Chondrocyte (in vitro differentiated cells): ENCODE measurements at places on chromosomes 11 and 22.

DNA sequence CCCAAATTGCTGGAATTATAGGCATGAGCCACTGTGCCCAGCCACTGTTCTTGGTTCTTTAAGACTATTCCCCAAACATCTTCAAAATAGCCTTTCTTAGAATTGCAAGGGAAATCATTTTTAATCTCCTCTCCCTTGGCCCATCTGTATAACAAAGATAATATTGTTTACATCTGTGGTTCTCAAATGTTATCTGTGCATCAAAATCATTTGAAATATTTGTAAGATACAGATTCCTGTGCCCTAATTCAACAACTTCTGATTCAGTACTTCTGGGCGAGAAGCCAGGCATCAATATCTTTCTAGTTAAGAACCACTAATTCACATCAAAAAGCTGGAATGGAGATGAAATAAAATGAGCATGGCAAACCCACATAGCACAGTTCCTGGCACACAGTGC lies 83.0 kb downstream of the TMPRSS5 start:
- no peak for DNase-seq

GRCh38 chr22:31622980-31623379 lies 39.0 kb downstream of the PISD start:
- no peak for DNase-seq

- DNase-seq: no peak
These were observed 183 bp upstream of the ABCG4 start for GRCh38 chr11:119148720-119149017.

- no peak for DNase-seq
These were observed 27.5 kb upstream of the FBLN1 start for GRCh38 chr22:45475063-45475747.

DNA sequence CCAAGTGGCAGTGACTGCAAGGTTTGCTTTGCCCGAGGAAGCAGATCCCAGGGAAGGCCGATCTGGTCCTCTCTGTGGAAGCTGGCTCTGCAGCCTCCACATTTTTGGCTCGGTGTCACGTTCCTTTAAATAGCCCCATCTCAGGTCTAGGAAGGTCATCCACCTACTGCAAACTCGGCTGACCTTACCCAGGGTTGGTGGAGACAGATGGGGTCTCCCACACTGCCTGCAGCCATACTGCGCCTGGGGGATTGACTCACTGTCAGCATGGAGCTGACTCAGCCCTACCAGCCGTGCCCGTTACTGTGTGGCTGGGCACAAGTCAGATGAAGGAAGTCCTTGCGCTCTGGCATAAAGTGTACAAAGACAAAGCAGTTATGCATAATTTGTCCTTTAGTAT lies 16.9 kb downstream of the CDPF1 start:
- DNase-seq: no peak

DNA sequence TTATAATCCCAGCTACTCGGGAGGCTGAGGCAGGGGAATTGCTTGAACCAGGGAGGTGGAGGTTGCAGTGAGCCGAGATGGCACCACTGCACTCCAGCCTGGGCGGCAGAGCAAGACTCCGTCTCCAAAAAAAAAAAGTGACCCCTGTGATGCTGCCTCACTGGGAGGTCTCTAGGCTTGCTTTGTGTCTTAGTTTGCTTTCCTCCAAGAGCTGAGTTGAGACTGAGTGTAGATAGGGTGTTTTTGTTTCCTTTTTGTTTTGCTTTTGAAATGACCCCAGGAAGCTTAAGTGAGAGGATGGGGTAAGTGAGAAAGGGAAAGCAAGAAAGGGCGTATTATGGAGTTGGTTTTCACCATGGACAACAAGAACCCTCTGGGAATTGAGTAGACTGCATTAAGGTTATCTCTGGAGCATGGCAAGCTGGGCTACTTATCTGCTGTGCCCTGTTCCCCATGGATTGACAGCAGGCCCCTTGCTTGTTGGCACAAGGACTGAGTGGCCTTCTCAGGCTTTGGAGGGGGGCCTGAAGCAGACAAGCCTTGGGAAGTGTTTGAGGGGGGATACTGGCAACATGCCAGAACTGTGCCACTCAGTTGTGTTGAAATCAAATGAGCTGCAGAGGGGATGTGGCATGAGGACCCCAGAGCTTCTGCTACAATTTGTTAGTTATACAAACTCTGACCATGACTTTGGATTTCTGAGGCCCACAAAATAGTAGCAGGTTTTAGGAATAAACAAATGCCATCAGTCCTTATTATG lies 300.6 kb upstream of the C11orf87 start:
- DNase-seq: no peak

- DNase-seq: no peak
These were observed 429.6 kb downstream of the BRD1 start for GRCh38 chr22:49398115-49398514.

- DNase-seq: no peak
These were observed 21.5 kb downstream of the ETS1 start for GRCh38 chr11:128565881-128566280.

DNA sequence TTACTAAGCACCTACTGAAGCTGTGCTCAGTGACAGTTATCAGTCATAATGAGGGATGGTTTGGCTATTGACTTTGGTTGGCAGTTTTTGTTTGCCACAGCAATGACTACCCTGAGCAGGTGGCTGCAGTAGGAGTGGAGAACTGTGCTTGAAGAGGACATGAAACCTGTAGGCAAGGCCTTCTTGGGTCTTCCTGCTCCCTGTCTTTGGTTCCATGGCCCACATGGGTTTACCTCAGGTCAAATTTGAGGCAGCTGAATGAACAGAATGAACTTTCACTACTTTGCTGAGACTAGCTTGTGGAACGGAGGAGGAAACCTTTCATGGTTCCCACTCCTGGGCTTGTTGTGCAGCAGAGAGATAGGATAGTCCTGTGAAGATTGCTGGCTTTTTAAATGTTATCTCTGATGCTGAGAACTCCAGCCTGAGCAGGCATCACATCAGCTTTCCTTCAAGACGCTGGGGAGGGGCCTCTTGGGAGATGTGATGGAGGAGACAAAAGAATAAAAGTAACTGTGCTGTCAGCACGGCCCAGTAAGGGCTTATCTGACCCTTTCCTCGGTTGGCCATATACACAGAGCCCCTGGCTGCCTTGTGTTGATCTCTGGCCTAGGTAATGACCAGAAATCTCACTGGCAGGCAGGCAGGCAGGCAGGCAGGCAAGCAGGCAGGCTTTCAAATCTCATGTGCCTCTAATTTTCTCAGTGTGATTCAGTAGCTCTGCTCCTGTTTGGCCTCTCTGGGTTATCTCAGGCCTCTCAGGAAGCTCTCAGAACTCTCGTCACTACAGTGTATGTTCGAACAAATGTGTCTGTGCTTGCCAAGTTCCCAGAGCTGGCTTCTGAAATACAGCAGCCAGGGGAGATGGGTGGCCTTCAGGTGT lies 12.0 kb downstream of the STIM1 start:
- DNase-seq: no peak

- peak; percentile 77 for DNase-seq
These were observed 19.5 kb upstream of the SLC22A12 start for GRCh38 chr11:64571410-64572091.

DNA sequence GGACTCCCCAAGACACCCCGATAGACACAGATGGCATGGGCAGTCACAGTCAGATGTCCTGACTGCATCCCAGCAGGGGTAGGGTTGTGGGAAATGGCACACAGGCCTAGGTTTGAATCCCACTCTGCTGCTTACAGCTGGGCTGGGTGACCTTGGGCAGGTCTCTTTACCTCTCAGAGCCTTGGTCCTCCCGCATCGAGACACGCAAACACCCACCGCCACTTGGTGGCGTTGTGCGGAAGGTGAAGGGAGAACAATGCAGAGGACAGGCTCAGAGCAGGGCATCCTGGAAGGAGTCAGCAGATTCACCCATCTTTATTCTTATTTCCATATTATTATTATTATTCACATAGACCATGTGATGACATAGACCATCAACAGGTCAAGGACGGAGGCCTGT lies 140.5 kb downstream of the MIAT start:
- no peak for DNase-seq

GRCh38 chr11:3208272-3208671 lies 10.3 kb downstream of the MRGPRG start:
- DNase-seq: peak; percentile 46

DNA sequence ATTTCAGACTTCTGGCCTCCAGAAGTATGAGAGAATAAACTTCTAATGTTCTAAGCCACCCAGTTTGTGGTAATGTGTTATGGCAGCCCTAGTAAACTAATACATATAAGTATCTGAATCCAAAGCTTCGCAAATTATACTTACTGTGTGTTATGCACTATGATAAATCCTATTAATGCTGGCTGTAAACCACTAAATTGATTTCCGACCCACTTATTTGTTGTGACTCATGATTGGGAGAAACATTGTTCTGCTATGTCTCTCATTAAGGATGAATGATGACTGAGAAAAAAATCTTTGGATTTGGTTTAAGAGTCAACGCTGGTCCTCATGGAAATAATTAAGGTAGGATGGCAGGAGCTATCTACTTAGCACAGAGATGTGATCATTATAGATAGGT lies 62.0 kb downstream of the FZD4 start:
- DNase-seq: no peak

DNA sequence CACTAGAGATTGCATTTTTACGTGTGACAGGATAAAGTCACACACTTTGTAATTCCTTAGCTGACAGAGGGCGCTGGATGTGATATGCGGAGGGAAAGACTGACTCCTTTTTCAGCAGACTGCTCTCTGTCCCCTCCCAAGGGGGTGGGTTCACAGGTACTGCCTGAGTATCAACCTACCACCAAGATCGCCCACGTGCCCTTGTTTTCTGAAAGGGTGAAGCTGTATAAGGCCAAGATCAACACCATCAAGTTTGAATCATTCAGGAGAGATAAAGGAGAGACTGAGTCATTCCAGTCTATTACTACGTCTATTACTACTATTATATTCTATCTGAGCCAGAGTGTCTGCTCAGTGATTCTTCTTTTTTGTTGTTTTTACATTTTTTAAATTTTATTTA lies 30.7 kb downstream of the BUD13 start:
- no peak for DNase-seq

DNA sequence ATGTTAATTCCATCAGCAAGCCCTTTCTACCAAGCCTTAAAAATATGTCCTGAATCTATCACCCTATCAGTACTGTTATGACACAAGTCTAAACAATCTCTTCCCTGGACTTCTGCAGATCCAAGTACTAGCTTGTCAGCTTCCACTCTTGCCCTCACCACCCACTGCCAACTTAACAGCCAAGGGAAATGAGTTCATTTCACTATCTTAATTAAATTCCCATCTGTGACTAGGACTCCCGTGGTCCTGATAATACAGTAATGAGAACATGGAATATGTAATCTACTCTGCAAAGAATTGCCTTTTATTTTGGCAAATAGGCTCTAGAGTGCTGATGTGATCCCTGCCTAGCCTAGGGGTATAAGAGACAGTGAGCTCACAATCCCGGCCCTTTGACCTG lies 10.1 kb downstream of the UBQLN3 start:
- no peak for DNase-seq

GRCh38 chr11:85893395-85893794 lies 38.2 kb downstream of the CCDC83 start:
- DNase-seq: no peak

DNA sequence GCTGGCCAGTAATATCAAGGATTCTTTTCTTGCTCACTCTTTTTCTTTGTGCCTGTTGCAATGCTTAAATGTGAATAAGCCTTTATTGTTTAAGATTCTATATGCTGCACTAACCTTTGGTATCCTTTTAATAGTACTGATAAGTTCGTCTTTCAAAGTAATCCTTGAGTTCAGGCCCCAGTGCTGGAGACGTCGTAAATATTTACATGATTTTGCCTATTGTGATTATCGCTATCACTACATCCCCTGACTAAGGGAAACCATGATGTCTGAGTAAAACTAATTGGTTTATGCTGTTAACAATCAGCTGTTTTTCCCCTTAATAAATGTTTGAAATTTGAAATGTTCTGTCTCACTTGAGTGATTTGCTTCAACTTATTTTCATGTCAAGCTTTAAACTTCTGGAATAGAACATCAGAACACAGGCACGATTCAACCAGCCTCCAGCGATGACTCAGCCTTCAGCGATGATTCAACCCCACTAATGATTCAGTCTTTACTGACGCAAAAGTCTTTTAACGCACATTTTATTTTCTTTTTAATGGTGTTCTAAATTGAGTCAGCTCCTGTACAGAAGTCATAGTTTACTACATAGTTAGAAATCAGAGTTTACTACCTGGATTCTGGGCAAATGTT lies 3.9 kb downstream of the HTATIP2 start:
- no peak for DNase-seq

GRCh38 chr11:22920939-22921565 lies 60.8 kb upstream of the CCDC179 start:
- DNase-seq: no peak

DNA sequence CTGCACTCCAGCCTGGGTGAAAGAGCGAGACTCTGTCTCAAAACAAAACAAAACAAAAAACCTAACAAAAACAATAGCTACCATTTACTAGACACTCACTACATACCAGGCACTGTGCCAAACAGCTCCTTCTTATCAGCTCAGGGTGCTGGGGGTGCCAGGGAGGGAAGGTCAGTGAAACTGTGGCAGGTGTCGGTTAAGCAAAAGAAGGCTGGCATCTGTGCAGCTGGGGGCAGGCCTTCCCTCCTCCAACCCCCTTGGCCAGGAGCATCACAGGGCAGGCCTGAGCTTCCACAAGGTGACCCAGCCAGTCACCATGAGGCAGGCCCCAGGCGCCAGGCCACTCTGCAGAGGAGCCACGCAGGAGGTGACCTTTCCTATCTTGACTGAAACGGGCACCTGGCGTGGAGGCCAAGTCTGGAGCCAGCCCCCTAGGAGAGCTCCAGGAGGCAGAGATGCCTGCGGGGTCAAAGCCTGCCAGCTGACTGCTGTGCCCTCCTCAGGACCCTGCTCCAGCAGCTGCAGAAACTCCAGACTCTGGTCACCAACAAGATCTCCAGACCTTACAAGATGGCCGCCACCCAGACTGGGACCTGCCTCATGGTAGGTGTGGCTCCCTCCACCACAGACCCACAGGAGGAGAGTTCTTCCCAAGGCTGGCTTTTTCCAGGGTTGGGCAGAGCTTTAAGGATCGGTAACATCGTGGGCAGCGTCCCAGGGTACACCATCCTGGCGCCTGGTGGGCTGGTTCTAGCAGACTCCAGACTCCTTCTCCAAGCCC lies 31.3 kb upstream of the DGKZ start:
- DNase-seq: no peak

- no peak for DNase-seq
These were observed 8.9 kb downstream of the SLC29A2 start for GRCh38 chr11:66362481-66363147.

- no peak for DNase-seq
These were observed 51.4 kb upstream of the ACAT1 start for GRCh38 chr11:108069947-108070346.
